ENCODE measurements at places on chromosomes 5 and 9. TPM values are rescaled to one million over a fixed set of nuclear protein-coding genes. Genes with fewer than 3 reads are reported as not detected.

- no peak for DNase-seq
These were observed 33.2 kb downstream of the GRIN3A start for GRCh38 chr9:101705135-101705661.

DNA sequence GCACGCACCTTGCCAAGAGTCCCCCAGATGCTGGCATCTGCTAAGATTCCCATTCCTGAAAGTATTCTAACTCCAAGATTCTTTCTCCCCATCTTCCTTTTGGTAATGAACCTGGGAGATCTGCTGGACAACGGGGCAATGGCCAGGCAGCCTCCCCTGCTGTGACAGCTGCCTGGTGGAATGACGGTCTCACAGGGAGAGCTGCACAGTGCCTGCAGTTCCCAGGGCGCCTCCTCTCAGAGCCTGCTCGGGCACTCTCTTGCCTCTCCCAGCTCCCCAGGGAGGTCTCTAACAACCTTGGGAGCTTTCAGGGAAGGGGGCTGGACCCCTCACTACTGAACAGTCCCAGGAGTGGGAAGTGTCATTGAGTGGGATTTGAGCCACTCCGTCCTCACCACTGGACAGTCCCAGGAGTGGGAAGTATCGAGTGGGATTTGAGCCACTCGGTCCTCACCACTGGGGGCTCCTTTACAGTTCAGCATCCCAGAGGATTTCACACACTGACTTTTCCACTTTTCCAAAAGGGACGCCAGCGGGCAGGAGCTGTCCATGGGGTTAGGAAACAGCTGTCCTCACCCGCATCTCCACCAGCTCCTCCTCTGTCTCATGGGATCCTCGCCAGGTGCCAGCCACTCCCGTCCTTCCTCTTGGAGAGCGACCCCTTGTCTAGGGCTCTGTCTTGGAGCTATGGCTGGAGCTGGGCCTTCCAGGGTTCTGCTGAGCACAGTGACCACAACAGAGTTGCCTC lies 65.7 kb downstream of the ADAMTS2 start:
- no peak for DNase-seq

ADAMTS6 gene
- total RNA-seq, result 0.93 TPM

DNA sequence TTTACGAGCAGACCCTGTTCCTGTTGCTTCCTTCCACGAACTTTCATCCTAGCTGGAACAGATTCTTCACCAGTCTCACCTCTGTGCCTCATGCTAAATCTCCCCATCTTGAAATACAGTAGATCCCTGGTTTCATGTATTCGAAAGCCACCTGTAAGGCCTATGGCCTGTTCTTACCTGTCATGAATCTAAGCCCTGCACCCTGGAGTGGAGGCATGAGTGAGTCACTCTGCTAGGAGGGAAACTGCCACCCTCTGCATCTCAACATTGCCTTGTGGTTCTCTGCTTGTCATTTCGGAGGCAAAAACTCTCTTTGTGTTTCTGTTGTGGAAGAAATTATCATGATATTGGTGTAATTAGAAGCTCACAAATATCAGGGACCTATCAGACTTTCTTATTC lies 320.0 kb downstream of the ENC1 start:
- DNase-seq, result no peak

RORB gene
- 0.02 TPM for total RNA-seq

DNA sequence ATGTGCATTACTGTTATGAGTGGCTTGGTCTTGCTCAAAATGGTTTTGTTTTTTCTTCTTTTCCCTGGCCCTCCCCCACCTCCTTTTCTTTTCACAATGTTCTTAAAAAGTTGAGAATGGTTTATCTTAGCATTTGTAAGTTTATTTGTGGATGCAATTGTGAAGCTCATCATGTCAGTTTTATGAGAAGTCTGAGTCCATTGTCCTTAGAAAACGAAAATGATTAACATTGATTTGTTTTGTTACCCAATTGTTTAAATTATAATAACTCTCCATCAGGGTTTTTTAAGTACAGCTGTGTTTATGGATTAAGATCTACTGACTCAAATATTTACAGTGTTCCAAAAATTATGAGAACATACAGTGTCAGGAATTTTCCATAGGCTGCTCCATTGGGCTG lies 511.3 kb upstream of the PAPPA start:
- DNase-seq, result no peak

DNA sequence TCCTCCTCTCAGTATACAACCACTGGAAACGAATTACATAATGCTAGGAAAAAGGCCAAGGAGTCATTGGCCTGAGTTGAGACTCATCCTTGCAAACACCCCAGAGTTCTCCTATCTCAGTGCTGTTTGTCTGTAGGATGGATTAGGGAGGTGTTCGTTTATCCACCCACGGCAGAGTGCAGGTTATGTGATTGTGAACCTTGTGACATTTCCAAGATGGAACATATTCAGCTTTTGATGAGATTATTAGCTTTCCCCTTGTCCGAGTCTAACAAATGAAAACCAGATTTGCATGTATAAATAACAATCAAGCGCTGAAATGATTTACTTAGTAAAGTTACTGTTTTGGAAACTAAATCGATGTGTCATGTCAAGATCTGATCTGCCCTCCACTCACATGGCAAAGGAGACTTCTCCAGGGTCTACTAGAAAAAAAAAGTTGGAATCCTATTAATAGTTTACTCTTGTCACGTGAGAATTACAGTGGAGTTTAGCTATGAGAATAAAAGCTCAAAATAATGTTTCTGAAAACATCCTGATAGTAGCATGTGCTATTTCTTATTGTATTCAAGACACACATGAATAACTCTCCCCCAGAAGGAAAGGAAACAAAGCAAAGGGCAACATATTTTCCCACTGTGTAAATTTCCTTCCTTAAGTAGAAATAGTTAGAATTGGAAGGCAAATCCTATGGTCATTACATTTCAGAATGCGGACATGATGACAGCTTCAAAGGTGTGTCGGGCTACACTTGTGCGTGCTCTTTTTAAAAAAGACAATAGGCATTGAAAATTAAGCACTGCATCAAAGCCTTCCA lies 600.4 kb downstream of the EBF1 start:
- DNase-seq, result no peak

- DNase-seq, result no peak
These were observed 159.4 kb upstream of the S1PR3 start for GRCh38 chr9:88831713-88832407.

NNT gene
- 0.32 TPM for total RNA-seq

SARDH gene
- 5.6 TPM for total RNA-seq

DNA sequence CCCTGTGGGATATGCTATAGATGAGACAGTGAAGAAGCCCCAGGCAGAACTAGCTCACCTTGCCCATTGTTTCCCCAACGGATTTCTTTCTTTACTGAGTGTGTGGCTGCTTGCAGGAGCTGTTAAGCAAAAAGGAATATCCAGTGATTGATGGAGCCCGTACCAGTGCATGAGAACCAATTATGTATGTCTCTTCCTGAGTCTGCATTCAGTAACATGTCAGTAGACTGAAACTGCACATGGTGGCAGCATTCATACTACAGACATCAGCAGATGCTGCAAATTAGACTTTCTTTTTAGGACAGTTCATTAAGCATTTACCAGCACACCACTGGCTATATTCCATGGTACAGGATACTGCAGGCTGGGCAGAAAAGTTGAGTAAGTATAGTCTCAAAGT lies 90.3 kb upstream of the PLCXD3 start:
- no peak for DNase-seq

DNA sequence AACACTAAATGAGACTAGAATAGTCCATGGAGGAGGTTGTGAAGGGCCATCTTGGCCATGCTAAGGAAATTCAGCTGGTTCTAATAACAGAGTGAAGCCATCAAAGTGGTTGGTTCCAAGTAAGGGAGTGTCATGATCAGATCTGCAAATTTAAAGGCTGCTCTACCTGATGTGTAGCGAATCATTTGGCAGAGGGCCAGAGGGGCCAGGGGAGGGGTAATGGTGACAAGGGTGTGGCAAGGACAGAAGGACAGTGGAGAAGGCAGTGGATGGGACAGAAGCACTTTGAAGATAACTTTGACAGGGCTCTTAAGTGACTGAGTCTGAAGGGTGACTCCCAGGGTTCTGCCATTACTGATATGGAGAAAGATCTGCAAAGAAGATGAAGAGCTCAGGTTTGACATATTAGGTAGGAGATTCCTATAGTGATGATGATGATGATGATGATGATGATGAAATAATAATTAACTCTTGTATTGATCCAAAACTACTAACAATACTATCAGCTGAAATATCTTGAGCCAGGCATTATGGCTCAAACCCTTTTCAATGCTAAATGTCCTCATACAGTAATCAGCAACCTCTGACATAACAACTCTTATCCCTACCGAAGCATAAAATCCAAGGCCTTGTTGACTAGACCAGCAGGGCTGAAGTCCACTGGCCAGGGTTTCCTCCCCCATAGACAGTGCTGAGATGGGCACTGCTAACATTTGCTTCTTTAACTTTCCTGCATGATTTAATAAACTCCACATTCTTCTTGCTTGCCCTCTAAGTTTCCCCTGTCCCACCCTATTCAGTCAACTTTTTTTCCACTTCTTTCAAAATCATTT lies 20.0 kb downstream of the KIAA1191 start:
- DNase-seq, result no peak

- DNase-seq, result no peak
These were observed 1.3 kb downstream of the QSOX2 start for GRCh38 chr9:136244122-136244968.

ZNF658 gene
- 4.0 TPM for total RNA-seq

GRCh38 chr9:77981332-77981731 lies 50.3 kb downstream of the GNAQ start:
- DNase-seq, result no peak

GRCh38 chr5:19950897-19951296 lies 37.1 kb downstream of the CDH18 start:
- DNase-seq, result no peak

DNA sequence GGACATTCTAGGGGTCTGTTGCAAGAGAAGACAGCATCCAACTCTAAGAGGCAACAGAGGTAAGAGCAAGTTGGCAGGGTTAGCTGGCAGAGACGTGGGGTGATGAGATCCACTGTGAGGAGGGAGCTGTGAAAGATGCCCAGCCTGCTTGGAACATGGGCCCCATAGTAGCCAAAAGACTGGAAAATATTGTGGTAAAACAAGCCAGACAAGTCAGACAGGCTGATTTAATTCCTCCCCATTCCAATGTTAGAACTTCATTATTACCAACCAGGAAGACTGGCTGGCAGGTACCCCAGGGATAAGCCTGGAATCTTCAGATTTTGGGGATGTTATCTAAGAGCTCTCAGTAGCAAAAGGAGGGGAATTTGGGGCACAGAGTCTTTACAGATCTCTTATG lies 181.3 kb downstream of the SEC61B start:
- no peak for DNase-seq

GRCh38 chr5:9545136-9545991 lies 511 bp downstream of the SEMA5A start:
- DNase-seq, result no peak

GRCh38 chr5:143955141-143955540 lies 143.2 kb downstream of the HMHB1 start:
- no peak for DNase-seq

- DNase-seq, result no peak
These were observed 52.7 kb upstream of the NR5A1 start for GRCh38 chr9:124559871-124560270.

DNA sequence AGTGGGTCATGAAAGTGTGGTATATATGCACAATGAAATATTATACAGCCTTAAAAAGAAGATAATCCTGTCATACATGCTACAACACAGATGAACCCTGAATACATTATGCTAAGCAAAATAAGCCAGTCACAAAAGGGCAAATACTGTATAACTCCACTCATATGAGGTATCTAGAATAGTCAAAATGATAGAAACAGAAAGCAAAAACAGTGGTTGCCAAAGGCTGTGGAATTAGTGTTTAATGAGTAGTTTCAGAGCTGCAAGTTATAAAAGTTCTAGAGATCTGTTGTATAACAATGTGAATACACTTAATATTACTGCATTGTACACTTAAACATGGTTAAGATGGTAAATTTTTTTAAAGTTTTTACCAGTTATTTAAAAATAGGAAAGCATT lies 135.0 kb downstream of the OXCT1 start:
- no peak for DNase-seq

DNA sequence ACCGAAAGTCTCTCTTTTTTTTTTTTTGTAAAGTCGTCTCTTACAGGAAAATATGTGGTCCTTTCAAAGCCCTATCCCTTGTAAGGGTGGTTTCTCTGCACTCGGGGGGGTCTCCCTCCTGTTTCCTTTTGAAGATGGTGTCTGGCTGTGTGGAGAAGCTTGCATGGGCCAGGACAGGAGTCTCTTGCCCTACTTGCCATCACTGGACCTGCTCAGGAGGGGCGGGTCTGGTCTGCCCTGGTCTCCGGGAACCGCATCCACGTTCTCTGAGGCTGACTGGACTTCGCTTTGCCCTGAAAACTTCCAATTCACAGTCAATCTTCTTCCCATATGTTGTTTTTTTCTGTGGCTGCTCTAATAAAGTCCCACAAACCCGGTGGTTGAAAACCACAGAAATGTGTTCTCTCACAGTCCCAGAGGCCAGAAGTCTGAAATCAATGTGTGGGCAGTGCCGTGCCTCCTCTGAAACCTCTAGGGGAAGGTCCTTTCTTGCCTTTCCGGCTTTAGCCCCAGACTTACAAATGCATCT lies 92.9 kb upstream of the IER5L start:
- DNase-seq, result no peak
